ENCODE measurements at places on chromosomes 6 and 20.
A peak's percentile ranks its signal among the peaks of the same experiment; 100 is the strongest.

- DNase-seq, result peak; percentile 23
These were observed 115.3 kb upstream of the MRPS10 start for GRCh38 chr6:42332916-42333315.

DNA sequence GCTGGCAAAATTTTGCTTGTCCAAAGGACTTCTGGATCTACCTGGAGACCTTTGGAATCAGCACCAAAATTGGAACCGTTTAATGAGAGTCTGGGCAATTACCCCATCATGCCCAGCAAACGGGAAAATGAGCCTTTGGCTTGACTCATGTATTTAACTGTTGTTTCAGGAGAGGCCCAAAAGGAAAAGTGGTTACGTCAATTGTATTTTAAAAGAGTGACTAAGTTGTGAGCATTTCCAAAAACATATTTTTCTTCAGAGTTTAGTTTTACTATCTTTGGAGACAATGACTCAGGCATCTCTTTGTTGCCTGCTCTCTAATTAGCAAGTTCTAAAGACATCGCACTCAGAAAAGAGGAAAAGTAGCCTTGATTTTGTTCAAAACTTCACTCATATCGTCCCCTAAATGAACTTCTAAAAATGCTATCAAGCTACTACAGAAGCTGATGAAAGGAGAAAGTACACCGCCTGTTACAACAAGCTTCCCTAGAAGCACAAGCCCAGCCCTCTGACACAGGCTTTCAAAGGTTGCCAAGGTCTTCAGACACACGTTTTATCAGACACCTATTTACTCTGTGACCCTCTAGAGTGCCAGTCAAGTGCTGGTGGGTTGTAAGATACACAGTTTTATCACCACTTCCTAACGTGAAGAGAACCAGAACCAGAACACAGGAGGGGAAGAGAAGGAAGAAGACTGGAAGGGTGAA, 146.2 kb downstream of the TBX18 start:
- no peak for DNase-seq

DNA sequence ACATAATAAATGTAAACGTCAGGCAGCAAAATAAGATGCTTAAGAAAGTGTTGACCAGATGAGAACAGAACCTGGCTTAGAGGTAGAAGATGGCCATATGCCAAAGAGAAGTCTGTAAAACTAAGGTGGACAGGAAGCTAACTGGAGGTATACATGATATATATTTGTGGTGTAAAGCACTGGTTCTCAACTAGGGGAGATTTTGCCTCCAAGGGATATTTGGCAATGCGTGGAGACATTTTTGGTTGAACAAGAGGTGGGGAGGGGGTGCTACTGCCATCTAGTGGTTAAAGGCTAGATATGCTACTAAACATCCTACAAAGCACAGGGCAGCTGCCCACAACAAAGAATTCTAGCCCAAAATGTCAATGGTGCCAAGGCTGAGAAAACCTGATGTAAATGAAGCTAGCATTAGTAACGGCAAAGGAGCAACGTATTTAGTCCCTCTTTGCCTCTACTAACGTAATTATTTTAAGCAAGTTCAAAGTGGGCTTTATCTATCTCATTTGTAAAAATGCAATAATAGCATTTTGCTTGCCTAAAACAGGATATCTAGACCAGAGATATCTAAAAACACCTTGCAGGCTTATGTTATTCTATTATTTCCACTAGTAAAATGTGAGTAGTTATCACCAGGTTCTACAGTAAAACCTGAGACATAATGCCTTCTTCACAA, 182.6 kb downstream of the RNGTT start:
- peak; percentile 71 for DNase-seq

DNA sequence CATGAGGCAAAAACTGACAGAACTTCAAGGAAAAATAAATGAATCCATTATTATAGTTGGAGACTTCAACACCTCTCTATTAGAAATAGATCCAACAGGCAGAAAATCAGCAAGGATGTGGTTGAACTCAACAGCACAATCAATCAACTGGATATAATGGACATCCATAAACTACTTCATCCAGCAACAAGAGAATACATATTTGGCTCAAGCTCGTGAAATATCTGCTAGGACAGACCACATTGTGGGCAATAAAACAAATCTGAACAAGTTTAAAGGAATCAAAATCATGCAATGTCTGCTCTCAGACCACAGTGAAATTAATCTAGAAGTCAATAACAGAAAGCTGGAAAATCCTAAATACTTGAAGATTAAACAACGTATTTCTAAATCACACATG, 362.6 kb downstream of the CD109 start:
- DNase-seq, result no peak

GRCh38 chr6:117592983-117593759, 9.1 kb downstream of the GOPC start:
- no peak for DNase-seq
